ENCODE measurements at places on chromosomes 3 and 15.

- DNase-seq = no peak
Observed at GRCh38 chr3:11619946-11620652, 23.6 kb downstream of the VGLL4 start.

DNA sequence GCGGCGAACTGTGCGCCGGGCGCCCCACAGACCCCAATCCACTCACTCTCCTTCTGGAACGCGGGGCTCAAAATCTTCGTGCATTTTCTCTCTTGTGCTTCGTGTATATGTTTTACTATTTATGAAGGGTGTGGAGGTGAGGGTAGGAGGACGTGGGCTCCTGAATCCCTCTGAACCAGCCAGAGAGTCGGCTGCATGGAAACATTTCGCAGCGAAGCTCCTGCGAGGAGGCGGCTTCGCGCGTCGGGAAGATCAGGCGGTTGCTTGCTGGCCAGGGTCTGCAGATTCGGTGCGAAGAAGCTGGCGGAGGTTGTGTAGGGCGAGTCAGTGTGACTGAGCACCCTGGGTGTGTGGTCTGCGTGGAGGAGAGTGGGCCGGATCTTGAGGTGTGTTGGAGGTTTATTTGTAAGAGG lies 1.1 kb downstream of the CNTN4 start:
- no peak for DNase-seq

DNA sequence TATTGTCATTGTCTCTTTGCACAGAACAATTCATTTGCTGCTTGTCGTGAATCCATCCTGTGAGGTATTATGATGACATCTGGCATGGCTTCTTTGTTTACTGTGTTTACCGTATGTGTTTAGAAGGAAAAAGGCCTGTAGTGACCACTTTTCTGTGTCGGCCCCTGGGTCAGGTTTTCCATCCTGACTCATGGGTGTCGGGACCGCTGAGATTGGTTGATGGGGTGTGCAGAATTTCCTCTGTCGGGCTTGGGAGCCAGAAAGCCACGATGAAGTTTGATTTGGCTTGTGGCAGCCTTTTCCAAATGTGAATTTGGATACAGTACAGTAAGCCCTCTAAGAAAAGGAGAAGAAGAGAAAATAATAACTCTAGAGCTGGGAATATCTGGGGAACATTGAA lies 113.5 kb downstream of the FNDC3B start:
- DNase-seq = no peak

- no peak for DNase-seq
Observed at GRCh38 chr3:118963711-118964110, 70.9 kb downstream of the IGSF11 start.

- no peak for DNase-seq
Observed at GRCh38 chr3:31522152-31522551, 10.6 kb upstream of the STT3B start.

DNA sequence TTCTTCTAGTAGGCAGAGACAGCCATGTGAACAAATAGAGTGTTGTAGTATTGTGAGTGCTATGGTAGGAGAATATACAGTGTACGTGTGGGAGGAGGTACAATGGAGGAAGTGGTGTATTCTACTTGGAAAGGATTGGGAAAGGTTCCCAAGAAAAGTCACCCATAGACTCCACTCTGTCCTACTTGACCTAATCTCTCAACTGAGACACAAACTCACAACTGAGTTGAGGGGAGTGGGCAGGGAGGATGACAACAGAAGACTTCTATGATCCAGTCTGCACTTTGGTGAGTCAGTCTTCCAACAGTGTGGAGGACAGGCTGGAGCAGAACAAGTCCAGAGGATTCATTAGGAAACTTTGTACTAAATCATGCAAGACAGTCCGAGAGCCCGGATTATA lies 28.8 kb upstream of the AQP9 start:
- DNase-seq = no peak

DNA sequence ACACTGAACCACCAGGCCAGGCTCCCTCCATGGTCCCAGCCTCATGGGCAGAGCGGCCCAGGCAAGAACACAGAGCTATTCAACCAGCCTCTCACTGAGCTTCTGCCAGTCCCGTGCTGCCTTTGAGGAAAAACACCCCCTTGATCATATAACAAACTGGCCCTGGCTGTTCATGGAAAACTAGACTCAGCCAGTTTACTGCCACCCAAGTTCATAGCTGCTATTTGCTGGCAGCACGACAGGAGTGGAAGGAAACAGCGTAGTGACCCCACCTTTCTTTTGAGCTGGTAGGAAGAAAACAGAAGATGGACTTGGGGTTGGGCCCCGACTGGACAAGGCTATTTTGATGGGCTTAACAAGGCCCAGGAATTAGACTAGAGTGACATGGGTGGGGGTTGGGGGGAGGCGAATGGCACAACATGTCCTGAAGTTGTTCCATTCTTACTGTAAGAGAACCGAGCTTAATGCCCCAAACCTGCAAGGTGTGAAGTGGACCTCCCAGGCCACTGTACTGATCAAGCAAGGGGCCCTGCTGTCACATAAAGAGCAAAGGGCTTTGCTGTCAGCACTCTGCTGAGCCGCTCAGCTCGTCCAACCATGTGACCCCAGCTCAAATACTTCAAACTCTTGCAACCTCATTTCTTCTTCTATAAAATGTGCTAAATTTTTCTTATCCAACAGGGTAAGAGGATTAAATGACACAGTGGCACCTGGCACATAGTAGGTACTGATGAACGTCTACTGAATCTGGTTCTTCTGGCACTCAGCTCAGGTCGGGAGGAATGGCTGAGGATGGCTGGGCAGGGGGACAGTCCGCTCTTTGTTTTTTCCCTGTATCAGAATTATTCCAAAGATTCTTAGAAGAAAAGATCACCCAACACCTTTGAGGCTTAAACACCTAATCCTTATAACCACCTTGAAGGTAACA lies 1.6 kb downstream of the FBXL22 start:
- DNase-seq = no peak

GRCh38 chr15:73564255-73564654 lies 68.9 kb downstream of the NPTN start:
- DNase-seq = peak; percentile 48

DNA sequence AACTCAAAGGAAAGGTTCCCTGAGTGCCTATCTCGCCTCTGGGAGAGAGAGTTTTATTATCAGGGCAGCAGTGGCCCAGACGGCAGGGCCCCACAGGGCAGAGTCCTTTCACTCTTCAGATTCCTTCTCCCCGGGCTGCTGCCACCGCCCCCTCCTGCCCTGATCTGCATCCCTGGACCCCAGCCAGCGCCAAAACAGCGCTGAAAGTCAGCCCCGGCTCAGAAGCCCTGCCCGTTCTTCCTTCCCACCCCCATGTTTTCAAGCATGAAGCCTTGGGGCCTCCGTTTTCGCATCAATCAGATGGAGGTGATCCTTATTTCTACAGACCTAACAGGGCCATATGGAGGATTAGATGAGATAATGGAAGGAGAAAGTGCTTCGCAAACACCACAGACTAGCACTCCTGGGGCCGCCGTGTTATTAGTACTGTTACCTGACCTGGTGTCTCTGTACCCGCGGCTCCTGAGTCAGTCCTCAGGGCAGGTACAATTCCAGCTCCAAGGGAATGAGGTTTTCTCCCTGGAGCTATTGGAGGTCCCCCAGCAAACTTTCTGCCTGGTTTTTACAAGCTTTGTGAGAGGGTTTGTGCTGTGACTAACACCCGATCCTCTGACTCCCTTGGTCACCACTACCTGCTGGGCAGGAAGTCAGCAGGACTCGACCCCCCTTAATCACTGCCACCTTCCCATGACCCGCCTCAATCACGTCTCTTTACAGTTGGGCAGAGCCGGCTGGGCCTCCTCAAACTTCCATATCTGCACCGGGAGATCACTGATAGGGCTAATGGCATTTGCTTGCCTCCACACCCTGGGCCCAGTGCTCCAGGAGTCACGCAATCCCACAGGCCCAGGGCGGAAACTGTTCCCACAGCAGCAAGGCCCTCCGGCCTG lies 39.5 kb upstream of the TSEN2 start:
- DNase-seq = no peak

DNA sequence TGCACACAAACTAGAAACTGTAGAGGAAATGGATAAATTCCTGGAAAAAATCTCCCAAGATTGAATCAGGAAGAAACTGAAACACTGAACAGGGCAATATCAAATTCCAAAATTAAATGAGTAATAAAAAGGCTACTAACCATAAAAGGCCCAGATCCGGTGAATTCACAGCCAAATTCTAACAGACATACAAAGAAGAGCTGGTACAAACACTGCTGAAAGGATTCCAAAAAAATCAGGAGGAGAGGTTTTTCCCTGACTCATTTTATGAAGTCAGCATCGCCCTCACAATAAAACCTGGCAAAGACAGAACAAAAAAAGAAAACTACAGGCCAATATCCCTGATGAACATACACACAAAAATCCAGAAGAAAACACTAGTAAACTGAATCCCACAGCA lies 462.4 kb upstream of the THBS1 start:
- no peak for DNase-seq

DNA sequence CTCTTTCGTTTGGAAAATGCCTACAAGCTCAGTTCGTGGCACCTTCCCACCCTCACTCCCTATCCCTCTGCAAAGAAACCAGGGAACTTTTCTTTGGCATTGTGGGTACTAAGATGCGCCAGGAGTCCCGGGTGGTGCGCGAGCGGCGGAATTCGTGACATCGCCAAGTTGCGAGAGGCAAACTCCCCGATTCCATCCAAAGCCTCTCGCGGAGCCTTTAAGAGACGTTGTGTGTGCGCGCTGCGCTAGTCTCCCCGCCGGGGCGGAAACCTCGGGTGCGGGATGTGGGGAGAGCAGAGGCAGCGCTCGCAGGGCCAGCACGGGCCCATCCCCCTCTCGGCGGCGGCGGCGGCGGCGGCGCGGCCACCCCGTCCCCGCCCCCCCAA lies 443 bp upstream of the NR2F2 start:
- peak; percentile 81 for DNase-seq

Measured in adrenal gland (tissue), 19 donors.